Effector memory CD4-positive, alpha-beta T cell (primary cell): ENCODE measurements at places on chromosomes 5 and 9.

DNA sequence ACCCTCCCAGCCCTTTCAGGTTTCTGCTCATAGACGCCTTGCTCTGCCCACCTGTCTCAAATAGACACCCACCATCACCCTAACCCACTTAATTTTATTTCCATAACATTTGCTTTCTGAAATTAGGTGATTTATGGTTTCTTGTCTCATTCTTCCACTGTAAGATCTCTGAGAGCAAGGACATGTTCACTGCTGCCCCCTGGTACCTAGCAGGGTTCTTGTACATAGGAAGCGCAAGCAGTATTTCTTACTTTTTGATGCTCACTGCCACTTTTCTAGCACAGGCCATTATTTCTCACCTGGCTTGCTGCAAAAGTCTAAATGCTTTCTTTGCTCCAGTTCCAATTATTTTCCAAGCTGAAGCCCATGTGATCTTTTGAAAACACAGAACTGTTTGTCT is 16.8 kb downstream of the C9orf57 start:
- DNase-seq = no peak

DNA sequence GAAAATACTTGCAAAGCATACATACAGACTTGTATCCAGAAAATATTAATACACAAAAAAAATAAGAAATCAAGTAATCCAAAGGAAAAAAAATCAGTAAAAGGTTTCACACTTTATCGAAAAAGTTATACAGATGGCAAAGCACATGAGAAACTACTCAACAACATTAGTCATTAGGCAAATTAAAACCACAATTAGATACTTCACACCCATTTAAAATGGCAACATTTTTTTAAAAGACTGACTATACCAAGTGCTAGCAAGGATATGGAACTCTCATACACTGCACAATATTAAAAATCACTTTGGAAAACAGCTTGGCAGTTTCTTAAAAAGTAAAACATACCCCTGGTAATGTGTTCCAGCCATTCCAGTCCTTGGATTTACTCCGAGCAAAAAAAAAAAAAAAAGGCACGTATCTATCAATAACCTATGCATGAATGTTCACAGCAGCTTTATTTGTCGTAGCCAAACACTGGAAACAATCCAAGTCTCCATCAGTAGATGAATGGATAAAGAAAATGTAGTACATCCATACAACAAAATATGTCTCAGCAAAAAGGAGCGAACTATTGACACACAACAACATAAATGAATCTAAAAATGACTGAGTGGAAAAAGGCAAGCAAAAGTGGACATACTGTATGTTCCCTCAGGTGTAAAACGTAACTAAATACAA is 66.0 kb downstream of the GNAQ start:
- no peak for DNase-seq

DNA sequence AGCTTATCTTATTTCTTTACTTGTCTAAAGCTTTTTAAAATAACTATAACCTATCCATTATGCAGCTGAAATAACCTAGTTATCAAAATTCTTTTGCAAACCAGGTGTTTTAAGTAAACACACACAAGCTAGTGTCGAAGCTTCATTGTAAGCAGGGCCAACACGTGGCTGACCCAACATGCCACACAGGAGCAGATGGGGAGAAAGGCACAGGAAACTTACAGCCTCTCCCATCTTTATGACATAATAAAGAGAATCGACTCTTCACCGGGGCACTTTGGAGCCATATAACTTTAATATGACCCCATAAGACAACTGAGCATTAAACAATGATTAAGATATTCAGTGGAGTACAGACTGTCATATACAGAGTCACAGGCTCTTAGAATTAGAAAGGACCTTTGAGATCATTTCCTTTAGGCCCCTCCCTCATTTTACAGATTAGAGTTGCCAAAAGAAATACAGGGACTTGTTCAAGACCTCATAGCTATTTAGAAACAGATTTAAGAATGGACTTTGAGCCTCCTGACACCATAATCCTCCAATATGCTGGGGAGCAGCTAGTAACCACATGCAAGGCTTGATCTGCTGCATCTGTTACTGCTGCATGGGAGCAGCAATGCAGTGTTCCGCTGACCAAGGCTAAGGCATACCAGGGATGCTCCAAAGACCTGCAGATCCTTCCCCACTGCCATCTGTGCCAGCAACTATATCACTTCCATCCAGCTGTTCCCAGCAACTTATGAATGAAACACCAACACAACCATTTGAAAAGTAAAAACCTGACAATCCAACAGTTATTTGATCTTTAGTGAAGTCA is 75.4 kb downstream of the RASEF start:
- no peak for DNase-seq

- DNase-seq = no peak
These were observed 701.0 kb downstream of the NR2F1-AS1 start for GRCh38 chr5:92879806-92880543.

DNA sequence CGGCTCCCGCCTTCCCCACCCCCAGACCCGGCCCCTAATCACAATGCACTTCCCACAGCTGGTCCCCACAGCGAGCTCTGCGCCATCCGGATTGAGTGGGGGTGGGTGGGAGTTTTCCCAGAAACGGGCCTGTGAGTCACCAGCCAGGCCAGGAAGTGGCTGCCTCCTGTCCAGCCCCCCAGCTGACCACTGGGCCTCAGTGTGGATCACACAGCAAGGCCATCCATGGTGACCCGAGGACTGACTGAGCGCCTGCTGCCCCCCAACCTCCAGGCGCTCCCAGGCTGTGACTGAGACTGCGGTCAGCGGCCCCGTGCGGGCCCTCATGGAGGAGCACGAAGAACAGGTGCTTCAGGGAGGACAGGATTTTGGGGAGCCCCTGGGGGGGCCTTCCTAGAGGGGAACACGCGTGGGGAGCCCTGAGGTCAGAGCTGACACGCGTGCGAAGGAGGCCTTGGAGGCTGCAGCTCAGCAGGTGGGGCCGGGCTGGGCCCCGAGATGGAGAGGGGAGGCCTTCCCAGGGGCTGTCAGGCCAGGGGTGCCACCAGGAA is 48.3 kb upstream of the EGFL7 start:
- no peak for DNase-seq

- no peak for DNase-seq
These were observed 113.3 kb downstream of the MTREX start for GRCh38 chr5:55421074-55421529.

DNA sequence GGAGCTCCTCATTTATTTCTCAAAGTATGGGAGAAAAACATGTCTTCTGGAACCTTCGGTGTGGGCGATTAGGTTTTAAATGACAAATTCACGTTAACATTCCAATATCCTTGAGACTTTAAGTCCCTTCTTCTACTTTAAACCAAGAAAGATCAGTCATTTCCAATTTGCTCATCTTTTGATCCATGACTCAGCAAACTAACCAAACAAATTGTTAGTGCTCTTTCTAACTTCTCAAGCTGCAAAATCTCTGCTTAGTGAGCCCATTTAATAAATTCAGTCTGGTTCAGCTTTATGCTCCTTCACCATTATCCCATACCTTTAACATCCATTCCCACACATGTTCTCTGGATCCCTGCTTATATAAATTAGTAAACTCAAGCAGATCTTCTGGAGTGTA is 5.5 kb upstream of the CCDC180 start:
- DNase-seq = no peak

- DNase-seq = no peak
These were observed 9.7 kb downstream of the PTGER4 start for GRCh38 chr5:40689438-40689837.

DNA sequence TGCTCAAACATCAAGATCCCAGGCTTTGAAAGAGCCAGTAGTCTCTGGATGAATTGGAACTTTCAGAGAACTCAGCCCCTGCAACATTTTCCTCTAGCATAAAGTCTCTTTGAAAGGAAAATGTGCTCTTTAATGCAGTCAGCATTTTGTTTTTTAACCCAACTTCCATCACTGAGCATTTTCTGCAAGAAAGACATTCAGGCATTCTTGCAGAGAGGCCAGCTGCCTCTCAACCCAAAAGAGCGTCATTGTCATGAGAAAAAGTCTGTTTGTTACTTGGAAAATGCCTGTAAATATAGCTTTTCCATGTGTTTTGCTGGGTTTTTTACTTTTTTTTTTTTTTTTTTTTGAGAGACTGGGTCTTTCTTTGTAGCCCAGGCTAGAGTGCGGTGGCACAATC is 225.0 kb downstream of the ADAMTSL1 start:
- no peak for DNase-seq

DNA sequence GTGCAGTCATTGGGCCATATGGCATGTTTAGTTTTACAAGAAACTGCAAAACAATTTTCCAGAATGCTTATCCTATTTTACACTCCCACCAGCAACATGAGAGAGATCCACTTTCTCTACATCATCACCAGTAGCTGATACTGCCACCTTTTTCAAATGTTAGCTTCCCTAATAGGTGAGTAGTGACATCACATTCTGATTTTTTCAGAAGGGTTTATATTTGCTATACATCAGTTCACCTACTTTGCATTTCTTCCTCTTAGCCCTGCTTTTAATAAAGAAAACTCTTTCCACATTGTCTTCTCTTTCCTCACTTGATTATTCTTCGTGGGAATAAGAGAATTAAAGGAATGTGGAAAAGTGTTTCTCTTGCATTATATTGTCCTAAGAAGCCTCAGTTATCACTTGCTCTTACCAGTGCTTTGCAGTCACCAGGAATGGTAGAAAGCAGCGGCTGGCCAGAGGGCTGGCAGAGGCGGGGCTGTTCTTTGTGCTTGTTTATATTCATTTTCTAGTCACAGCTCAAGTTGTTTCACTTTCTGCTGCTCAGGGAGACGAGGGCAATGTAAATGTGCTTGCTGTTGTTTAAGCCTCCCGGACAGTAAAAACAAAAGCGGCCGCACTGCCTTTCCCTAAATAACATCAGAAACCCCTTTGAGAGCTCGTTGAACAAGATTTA is 164.8 kb downstream of the HSD17B3 start:
- DNase-seq = no peak

DNA sequence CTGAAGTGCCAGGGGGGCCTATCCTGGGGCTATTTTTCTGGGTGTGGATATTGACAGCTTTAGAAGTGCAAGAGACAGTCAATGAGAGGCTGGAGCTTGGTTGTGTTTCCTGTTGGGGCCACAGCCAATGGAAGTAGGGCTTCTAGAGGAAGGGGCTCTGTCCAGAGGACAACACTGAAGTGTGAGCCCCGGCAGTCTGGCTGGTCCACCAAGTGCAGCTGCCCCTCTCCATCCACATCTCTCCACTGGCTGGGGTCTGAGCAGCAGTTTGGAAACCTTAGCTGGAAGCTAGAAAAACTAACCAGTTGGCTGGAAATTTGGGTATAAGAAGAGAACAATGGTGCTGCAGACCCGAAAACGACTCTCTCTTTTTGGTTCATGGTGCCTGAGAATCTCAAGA is 64.3 kb upstream of the PSD2 start:
- no peak for DNase-seq

DNA sequence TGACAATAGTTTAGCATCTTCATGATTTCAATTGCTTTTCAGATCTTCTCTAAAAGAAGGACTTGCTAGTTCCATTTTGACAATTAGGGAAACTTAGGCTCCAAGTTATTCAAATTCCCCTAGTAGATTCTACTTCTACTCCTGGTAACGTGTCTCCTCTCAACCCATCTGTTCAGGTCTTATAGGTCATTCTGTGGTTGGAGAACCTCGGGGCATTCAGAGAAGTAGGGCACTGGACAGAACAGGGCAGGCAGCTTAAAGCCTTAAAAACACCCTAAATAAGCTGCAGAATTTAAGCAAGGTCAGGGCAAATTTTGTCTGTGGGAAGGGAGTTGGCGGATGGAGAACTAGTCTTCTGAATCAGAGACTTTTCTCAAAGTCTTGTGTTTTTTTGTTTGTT is 132.4 kb downstream of the TMEM174 start:
- DNase-seq = no peak

DNA sequence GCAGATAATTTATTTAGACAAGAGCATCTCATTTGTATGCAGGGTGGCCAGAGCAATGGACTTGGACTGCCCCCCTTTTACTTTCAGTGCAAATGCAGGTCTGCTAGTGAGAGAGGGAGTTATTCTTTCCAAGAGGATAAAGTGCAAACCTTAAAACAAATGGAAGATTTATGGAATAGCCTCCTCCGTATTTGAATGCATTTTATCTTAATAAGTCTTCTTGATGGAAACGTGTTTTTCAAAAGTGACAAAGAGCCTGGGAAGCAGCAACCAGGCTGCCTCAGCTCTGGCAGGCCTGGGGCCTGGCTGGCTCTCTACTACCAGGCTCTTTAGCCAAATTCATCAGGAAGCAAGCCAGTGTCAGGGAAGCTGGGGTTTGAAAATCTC is 6.8 kb downstream of the NR2F1 start:
- no peak for DNase-seq

GRCh38 chr5:90446961-90447360 is 27.6 kb downstream of the MBLAC2 start:
- DNase-seq = no peak

- DNase-seq = peak; percentile 70
These were observed 1.4 kb downstream of the ATOSB start for GRCh38 chr9:35114113-35114839.

DNA sequence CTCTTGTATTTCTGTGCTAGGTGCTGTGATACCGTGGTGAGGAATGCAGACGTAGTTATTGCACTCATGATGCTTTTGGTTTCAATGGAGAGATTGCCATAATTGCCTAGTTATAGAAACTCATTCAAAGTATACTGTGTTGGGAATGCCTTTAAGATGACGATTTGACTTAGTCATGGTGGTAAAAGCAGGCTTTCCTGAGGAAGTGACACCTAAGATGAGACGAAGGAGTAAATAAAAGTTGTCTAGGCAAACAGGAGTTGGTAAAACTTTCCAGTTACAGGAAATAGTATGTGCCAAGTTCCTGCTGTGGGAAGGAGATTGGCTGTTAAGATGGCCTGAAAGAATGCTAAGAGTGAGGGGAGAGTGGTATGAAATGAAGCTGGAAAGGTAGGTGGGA is 48.1 kb downstream of the FOCAD start:
- no peak for DNase-seq

DNA sequence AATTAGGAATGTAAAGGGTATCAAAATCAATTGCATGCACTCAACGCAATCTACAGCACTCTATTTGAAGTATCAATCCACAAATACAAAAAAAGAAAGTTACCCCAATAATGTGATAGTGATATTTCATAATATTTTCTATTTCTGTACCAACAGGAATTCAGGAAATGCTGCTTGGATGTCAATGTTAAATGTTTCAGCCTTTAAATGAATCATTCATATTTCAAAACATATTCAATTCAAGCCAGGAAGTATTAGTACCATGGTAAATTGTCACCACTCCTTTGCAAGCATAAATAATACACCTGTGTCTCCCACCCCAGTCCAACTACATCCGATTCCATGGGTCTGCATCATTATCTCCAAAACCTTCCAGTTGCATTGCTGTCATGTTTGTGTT is 1185.5 kb upstream of the CDH18 start:
- no peak for DNase-seq

DNA sequence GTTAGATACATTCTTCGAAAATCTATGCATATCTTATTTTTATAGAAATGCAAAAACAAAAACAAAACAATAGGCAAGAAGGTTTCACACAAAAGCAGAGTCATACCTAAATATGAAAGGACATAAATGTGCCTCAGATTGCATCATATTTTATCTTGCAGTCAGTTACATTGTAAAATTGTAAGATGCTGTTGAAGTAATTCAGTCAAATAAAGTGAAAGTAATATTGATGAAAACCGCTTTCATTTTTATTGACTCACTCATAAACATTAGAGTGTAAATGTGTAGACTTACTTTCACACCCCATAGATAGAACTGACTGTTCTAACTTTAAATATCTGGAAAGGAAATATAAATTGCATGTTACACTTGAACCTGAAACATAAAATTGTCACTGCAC is 931.5 kb upstream of the NUDT12 start:
- no peak for DNase-seq

GRCh38 chr5:95731571-95732554 is 727 bp downstream of the RHOBTB3 start:
- no peak for DNase-seq

GRCh38 chr9:25691786-25692185 is 13.5 kb upstream of the TUSC1 start:
- DNase-seq = no peak
